Activated CD4-positive, CD25-positive, alpha-beta regulatory T cell treated with anti-CD3 and anti-CD28 coated beads, Interleukin-2, amount 50 U/mL, for 16 hours (primary cell): ENCODE measurements at places on chromosomes 3 and 15.

DNA sequence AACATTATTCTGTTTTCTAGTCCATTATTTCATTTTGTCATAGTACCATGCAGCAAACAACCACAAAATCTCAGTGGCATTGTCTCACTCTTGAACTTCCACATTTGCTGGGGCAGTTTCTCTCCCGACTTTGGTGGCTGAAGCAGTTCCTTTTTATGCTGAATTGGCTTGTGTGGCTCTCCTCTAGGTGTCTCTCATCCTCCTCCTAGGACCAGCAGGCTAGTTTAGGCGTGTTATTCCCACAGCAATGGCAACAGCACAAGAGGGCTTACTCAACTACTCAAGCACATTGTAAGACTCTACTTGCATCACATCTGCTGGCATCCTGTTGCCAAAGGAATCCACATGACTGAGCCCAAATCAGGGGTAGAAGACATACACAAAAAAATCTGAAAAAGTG is 201.8 kb upstream of the KCNH8 start:
- DNase-seq = no peak

DNA sequence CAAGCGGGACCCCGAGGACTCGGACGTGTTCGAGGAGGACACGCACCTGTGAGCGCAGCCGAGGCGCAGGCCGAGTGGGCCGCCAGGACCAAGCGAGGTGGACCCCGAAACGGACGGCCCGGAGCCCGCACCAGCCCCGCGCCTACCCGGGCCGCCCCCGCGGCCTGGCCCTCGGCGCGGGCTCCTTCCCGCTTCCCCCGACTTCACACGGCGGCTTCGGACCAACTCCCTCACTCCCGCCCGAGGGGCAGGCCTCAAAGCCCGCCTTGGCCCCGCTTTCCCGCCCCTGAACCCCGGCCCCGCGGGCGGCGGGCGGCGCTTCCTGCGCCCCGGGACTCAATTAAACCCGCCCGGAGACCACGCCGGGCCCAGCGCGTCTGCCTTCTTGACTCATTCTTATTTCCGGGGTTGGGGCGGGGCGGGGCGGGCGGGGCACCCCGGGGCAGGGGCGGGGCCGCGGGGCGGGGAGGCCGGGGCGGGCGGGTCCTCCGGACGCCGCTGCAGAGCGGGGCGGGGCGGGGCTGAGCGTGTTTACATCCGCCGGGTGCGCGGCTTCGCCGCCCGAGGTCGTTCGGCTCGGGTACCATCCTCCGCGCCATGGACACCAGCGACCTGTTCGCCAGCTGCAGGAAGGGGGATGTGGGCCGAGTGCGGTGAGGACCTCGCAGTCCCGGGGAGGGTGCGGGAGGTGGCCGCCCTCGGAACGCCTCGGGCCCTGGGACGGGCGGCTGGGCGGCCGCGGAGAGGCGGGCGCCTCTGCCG is at the start of gene ABTB1:
Gene ABTB1, plus strand, starts transcription at position 524 of the 762 bp plus-strand sequence. Its CDS starts 74 bp downstream, at position 598.
- peak; percentile 64 for DNase-seq

DNA sequence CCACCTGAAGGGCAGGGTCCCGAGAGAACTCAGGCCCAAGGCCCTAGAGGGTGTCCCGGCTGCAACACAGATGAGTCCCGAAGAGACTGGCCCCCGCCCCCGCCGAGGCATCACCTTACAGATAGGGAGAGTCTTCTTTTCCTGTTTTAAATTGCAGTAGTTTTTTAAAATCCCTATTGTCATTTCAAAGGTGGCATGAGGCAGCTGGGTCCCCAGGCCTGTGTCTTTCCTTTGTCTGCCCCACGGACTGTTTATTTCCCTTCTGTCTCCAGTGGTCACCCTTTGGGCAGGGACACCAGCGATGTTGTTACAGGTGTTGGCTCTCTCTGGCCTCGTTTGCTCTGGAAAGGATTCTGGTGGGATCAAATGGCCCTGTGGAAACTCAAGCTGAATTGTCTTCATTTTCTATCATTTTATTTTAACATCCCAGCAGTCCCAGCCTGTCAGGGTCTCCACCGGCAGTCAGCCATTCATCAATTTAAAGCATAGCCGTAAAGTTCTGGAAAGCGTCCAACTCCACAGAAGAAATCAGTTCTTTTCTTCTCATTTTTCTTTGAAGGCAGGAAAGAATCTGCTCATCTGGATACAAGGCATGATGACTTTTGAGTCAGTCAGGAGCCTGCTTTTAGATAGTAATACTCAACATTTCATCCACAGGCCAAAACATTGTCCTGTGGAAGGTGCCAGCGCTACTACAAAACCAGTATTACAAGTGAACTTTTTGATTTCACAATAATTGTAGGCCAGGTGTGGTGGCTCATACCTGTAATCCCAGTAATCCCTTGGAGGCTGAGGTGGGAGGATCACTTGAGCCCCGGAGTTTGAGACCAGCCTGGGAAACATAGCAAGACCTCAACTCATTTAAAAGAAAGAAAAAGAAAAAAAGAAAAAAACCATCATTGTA is 96.2 kb downstream of the HES1 start:
- no peak for DNase-seq

- no peak for DNase-seq
Measured at GRCh38 chr3:106688464-106688863, 688.8 kb upstream of the CCDC54 start.

GRCh38 chr3:157154563-157155330 is 5.2 kb downstream of the CCNL1 start:
- no peak for DNase-seq

- no peak for DNase-seq
Measured at GRCh38 chr3:140180603-140181002, 245.6 kb downstream of the CLSTN2 start.

GRCh38 chr3:42678447-42678846 is 6.9 kb upstream of the KLHL40 start:
- no peak for DNase-seq

- no peak for DNase-seq
Measured at GRCh38 chr3:124410471-124410870, 319.8 kb upstream of the UMPS start.

GRCh38 chr3:183539811-183540210 is 15.7 kb downstream of the KLHL6 start:
- no peak for DNase-seq

DNA sequence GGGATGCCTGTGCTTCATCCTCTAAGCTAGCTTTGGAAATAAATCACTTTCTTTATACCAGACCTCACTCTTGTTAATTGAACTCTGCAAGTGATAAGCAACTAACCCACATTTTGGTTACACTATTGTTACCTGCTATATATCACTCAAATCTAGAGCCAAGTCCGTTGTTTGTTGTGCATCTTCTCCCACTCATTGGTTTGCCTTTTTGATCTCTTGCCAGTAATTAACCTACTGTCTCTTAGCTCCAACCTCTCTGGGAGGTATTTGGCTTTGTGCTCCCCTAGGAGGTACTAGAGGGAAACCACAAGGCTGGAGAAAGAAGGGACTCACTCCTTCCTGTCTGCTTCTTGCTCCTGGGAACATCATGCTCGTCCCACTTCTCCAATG is 12.8 kb upstream of the CRBN start:
- DNase-seq = no peak

DNA sequence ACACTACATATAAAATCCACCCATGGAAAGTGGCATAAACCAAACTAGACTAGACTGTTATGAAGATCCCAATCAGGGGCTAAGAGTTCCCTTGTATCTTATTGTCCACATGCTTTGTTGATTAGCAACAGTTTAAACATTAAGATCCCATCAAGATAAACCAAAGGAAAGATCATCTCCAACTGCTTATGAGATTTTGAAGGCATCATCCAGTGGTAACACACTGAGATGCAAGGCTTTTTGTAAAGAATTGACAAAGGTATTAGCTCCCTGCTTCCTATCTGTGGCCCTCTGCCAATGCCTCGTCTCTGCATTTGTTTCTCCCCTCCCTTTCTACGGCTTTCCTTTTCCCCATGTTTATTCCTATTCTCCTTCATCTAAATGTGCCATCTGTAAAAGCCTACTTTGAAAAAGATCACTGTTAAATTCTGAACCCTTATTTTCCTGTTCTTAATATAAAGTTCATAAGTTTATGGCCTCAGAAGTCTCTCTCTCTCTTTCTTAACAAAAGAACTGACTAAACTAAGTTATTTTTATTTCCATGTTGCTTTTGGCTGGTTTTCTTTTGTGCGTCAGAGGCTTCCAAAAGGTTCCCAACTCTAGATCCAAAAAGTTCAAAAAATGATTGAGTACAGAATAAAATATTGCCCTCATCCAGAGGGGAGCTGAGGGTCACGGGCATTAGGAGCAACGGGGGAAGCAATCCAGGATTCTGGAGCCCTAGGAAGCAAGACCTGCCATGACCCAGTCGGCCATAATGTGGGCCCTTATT is 5.5 kb downstream of the PLD1 start:
- DNase-seq = no peak

- no peak for DNase-seq
Measured at GRCh38 chr3:59654480-59655417, 604.9 kb upstream of the CFAP20DC start.

DNA sequence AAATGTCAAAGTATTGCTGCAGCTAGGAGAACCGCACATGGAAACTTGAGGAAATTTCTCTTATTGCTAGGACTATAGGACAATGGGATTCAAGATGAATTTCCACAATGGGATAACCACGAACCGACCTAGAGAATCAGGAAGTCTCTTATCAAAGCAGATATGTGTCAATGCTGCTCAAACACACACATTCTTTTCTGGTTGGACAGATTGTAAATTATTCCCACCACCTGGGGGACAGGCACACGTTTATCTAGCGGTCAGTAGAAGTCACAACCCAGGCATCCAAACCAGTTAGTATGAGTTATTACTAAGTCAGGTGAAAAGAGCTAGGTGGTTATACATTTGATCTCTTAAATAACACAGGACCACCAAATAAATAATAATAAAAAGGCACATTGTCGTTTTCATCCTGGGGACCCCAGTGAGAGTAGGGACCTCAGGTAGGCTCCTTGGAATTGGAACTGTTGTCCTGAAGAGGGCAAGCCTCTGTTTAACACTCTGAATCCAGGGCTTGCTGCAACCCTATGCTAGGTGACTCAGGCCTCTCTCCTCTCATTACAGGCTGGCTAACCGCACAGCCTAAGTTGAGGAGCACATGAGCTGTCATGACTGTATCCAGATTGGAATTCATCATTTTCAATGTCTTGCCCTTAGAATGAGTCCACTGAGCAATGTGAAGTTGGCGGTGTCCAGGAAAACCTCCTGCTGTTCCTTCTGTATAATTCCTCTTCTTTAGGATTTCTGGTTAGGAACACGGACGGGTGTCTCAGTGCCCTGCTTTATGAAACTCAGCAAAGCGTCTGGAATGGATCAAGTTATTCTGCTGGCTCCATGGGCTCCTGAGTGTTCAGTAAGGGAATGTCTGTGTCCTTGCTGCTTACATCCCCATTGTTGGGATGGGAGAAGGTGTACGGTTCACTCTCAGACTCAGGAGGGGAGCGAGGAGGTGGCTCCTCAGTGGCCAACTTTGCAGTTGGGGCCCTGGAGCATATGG is 59.0 kb downstream of the CLEC3B start:
- no peak for DNase-seq

GRCh38 chr3:97656638-97657037 is 107.9 kb upstream of the ARL6 start:
- DNase-seq = no peak

DNA sequence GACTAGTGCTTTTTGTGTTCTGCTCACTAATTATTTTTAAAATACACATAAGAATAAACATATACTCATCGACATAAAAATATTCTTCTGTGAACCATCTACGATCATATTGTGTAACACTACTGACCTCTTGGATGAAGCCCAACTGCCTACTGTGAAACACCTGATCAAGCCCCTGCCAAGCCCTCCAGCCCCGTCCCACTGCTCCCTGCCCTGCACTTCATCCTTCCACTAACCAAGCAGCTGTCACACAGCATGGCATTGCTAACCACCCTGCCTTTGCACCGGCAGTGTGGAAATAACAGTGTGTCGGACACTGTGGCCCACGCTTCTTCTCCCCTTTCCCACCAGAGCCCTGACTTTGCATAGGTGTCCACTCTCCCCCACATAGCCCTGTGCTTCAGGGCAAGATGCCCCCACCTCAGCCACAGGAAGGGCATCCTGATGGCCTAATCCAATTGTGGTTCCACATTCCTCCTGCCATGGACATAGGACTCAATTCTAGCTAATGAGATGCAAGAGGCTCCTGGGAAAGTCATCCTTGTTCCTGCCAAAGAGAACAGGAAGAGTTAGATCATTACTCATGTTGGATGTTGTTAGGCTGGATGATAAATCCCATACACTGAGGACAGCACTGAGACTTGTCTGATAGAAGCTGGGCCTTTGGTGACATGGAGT is 35.0 kb upstream of the ARID3B start:
- DNase-seq = no peak

DNA sequence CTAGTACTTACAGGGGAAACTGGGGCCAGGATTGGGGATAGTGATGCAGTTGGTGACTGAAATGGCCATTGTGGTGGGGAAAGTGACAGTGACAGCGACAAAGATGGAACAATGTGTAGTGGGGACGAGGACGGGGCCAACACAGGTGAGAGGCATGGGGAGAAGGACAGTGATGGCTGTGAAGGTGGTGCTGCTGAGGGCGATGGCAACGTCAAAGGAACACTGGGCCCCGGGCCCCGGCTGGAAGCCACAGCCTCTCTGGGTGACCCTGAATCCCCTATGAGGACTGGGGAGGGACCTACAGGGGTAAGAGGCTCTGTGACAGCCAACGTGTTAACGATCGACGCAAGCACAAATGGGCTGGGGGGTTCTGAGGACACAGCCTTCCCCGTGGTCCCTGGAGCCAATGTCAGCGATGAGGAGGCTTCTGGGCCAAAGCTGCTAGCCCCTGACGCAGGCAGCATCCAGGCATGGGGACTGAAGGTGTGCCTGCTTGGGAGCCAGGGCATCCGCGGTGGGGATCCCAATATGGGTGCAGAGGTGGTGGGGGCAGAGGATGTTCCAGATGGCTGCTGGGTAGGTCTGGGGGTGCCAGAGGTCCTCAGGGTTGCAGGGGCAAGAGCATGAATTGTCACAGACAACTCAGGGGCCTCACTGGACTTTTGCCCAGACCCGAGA is 25.2 kb upstream of the GOLGA6C start:
- DNase-seq = no peak

DNA sequence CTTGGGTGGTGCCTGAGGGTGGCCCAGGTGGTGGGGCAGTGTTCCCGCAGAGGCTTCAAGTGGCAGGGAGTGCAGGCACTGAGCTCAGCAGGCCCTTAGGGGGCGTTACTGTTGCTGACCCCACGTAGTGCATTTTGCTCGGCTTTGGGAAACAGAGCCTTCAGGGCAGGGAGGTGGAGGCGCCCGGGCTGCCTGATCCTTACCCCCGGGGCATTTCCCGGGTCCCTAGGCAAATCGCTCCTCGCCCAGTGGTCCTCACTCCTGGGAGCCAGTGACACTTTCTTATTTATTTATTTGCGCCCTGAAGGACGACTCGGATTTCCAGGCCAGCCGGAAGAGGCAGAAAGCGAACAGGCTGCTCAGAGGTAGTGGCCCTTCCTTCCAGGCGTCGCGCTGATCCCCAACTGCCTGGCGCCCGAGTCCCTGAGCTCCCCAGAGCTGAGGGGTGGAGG is 10.1 kb upstream of the FOXB1 start:
- no peak for DNase-seq

GRCh38 chr15:31419820-31420219 is 93.2 kb downstream of the KLF13 start:
- DNase-seq = no peak

GRCh38 chr15:59367022-59367451 is 5.6 kb downstream of the MYO1E start:
- no peak for DNase-seq
